ENCODE measurements at places on chromosomes 5 and 9. TPM values are rescaled to one million over a fixed set of nuclear protein-coding genes. Genes with fewer than 3 reads are reported as not detected.

PCDHA11 gene
- under 0.01 TPM for total RNA-seq

GRCh38 chr9:15277400-15278090 is 29.5 kb downstream of the TTC39B start:
- DNase-seq = peak; percentile 41

GRCh38 chr9:18743971-18744370 is 270.0 kb downstream of the ADAMTSL1 start:
- no peak for DNase-seq

DNA sequence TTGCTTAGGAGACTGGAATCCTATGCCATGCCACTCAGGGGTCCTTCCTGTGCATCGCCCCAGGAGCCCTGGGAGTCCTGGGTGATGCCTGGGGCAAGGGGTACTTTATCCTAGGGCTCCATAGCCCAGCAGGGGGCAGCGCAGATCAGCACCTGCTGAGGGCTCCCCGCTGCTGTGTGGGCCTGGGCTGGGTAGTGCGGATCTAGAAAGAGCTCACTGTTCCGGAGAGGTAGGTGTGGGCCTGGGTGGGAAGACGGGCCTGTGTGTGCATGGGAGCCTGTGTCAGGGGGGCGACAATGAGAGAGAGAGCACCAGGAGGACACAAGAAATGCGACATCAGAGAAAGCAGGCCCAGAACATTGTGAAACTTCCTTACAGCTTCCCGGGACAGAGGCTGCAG is 11.4 kb upstream of the DAB2IP start:
- DNase-seq = peak; percentile 47

GRCh38 chr9:80646211-80646610 is 1043.1 kb downstream of the TLE1 start:
- no peak for DNase-seq

DNA sequence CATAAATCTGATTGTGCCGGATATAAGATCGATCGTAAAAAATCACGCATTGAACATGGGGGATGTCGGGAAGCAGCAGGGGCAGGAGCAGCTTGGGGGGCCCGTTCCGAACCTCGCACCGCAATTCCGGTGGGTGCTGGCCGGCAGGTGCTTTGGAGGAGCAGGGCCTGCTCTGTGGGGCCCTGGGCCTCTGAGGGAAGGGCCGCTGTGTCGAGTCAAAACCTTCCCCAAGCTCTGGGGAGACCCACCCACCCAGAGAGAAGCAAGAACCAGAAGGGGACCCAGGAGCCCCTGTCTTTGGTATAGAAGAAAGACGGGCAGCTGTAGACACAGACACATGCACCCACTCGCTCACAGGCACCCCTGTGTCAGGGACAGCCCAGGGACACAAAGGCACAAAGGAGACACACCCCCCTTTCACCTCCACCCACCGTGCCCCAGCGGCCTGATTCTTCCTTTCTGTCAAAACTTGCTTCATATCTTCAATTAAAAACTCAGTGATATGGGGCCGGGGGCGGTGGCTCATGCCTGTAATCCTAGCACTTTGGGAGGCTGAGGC is 49.4 kb upstream of the ZBTB43 start:
- DNase-seq = no peak

GRCh38 chr5:119037496-119038215 is 33.2 kb upstream of the DMXL1 start:
- no peak for DNase-seq

GRCh38 chr5:39759701-39760100 is 334.9 kb upstream of the DAB2 start:
- DNase-seq = no peak

RACK1 gene
- total RNA-seq = 5,265 TPM

DNA sequence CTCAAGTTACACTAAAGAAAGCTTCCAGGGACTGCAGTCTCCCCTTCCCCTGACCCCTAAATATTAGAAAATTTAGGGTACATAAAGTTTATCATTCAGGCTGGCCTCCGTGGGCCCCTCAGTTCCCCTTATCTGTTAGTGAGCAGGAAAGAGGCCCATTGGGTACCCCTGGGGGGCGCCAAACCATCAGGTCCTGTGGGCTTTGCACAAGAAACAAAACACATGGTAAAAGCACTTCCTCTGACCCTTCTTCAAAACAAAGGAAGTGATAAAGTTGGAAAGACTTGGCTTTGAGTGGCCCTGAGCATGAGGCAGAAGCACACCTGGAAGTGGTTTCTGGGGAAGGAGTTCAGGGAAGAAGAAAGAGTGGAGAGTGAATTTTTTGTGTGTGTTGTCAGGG is 213.0 kb downstream of the SMARCA2 start:
- DNase-seq = no peak

DNA sequence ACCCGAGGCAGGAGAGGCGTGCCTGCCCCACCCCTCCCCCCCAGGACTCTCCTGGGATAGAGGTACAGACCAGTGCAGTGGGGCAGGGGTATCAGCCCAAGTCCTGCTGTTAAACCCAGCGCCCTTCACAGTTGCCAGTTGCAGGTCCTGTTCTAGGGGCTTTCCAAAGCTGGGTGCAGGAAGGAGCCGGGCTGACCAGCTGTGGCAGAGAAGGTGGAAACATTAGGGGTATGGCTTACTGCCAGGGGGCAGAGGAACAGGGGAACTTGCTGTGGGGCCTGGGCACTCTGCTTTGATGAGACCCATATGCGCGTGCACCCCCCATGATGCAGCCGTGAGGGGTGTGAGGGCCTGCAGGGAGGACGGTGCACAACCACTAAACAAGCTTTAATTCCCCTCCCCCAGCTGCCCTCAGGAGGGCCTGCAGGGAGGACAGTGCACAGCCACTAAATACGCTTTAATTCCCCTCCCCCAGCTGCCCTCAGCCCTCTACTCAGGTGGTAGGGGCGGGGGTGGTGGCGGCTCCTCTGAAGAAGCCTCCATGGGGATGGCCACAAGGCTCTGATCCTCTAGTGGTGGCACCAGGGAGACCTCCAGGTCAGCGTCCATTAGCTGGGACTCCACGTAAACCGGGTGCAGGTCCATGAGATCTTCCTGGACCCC is 766 bp upstream of the LRRC26 start:
- no peak for DNase-seq

IFNA8 gene
- total RNA-seq = not detected

- DNase-seq = no peak
Measured at GRCh38 chr9:128706045-128706444, 3.7 kb downstream of the PKN3 start.

LCN9 gene
- not detected for total RNA-seq

DNA sequence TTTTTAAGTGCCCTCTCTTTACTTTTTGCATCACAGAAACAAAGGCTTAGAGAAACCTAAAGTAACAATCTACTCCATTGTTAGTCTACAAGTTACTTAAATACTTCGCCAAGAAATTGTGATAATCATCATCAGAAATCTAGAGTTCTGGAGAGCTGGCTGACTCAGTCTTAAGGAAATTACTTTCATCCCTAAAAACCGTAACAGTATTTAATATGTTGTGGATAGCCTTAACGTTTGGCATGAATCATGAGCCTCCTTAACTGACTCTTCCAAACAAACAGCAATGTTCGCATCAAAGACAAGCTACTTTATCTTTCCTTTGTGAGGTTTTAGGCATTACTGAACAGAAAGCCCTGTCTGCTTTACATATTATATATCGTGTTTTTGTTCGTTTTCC is 128.7 kb downstream of the NIPBL start:
- DNase-seq = no peak

DNA sequence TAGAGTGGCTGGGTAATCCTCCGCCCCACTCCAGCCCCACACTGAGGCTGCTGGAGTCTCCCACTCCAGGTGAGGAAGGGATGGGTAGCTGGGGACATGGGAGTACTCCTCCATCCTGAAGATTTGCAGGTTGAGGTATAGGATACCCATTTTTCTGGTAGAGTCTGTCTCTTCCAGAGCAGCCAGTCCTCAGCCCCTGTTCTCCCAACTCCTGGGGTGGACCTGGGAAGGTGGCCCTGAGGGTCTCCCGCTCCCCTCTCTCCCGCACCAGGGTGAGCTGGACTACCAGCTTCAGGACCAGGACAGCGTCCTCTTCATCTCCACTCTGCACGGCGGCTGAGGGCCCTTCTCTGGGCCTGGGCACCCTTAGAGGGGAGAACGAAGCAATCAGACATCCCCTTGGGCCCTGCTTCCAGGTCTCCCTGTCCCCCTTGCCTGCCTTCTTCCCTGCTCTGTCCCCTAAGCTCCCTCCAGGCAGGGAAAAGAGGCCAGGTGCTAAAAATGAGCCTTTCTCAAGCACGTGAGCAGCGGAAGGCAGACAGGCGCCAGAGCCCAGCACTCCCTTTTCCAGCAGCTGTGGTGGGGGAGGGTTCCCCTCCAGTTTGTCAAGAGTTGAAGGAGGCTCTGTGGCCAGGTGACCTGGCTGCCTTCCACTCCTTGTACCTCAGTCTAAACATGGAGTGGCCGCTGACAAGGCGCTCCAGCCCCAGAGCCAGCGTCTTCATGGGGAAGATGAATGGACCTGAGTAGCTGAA is 18.4 kb downstream of the URM1 start:
- no peak for DNase-seq

- DNase-seq = no peak
Measured at GRCh38 chr9:138051586-138052321, 174.2 kb downstream of the CACNA1B start.

OR13F1 gene
- not detected for total RNA-seq

DNA sequence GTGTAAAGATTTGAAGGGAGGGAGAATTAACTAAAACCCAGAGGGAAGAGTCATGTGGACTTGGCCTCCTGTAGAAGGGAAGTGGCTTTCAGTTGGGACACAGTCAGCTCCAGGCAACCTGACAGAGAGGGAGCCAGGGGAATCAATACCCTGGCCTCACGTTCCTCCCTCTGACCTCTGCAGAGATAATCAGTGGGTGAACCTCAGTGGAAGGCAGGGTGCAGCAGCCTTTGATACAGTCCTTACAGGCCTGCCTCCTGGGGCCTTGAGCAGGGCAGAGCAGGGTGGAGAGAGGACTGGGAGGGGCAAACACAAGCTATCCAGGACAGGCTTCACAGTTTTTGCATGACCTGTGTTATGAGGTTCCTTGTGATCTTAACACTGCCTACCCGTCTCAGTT is 61.9 kb upstream of the GPBP1 start:
- DNase-seq = no peak

DNA sequence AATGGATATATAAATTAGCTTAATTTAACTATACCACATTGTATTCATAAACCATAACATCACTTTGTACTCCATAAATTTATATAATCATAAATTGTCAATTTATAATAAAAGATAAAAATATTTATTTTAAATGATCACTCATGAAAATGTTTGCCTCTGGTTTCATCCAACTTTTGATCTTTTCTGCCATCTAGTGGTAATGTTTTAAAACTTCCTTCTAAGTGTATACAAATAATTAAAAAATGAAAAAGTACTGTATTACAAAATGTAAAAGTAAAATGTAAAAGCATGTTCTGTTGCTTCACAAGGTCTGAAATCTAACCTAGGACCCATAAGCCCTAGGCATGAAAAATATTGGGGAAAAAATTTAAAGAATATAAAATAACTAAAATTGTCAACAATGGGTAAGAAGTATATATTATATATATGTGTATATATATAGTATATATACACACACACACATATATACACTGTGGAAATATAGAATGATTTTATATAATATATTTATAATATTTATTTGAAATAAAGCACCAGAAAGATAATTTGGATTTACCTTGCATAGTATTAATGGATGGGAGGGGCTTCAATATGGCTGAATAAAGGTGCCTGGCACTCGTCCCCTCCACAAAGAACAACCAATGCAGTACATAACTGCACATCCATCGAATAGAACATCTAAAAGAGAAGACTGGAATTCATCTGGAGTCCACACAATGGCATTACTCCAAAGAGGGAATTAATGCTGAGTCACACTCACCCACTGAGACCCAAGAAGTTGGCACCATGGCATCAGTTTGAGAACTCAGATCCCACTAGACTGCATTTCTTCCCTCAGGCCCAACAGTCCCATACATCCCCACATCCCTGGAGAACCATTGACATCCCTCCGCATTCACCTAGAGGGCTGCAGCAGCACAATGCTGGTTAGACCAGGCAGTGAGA is 32.5 kb downstream of the ANXA1 start:
- DNase-seq = peak; percentile 62

DNA sequence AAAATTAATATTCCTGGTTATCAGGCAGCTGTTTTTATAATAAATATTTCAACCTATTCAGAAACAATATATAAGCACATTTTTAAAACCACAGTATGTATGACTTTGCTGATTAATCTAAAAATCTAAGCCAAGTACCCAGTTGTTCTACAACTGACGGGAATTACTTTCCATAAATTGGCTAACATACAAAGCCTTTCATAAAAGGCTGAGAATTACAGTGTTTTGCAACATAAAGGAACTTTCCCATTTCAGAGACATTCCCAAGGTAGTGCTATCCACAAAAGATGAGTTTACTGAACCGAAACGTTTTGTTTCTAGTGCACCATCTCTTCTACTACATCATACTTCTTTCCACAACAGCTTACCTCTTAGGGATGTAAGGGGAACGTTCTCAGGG is 7.2 kb downstream of the RNF145 start:
- no peak for DNase-seq

GRCh38 chr5:30572279-30572678 is 621.2 kb upstream of the CDH6 start:
- DNase-seq = no peak

ADGRD2 gene
- not detected for total RNA-seq

POLR1E gene
- 11.3 TPM for total RNA-seq

AQP3 gene
- 0.44 TPM for total RNA-seq

DNA sequence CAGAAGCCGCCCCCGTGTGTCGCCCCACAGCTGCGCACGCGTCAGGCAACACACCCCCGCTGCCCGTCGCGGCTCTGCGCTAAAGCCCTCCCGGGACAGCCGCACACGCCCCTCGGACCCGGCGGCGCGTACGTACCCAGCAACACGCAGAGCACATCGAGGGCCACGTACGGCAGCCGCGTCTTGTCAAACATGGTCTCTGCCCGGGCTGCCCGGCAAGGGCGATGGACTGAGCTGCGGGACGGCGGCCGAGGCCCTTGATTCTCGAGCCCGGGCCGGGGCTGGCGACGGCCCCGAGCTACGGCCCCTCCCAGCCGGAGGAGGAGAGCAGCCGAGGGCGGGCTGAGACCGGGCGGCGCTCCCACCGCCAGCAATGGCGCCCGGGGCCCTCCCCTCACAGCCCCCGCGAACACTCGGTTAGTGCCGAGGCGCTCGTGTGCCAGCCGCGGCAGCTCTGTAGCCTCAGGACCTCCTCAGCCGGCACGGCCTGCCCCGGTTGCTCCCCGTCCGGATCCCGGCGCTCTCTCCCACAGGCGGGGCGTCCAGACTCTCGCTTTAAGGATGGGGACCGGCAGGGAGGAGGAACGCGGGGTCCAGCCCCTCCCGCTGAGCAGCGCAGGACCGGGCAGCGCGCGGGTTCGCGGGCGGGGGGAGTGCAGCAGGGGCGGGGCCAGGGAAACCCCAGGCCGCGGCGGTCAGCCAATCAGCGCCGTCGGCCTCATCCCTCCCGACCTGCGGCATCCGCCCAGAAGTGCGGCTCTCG is at the start of gene PLPP1:
Gene PLPP1 (minus strand): TSS at position 529 of the 763 bp plus-strand sequence. CDS start 335 bp downstream, at position 194.
- peak; percentile 96 for DNase-seq

SH3GL2 gene
- not detected for total RNA-seq

- DNase-seq = peak; percentile 91
Measured at GRCh38 chr9:122810306-122810946, 10.5 kb downstream of the OR1K1 start.

- peak; percentile 48 for DNase-seq
Measured at GRCh38 chr5:115850744-115851416, 9.1 kb downstream of the AP3S1 start.

ALDH1A1 gene
- 1,079 TPM for total RNA-seq

Data from lung microvascular endothelial cell (primary cell).